ENCODE measurements at places on chromosomes 13 and 19.

GRCh38 chr19:36404498-36404897, 13.9 kb downstream of the ZFP82 start:
- no peak for DNase-seq

GRCh38 chr13:67221630-67222226, 8.4 kb downstream of the PCDH9 start:
- no peak for DNase-seq

DNA sequence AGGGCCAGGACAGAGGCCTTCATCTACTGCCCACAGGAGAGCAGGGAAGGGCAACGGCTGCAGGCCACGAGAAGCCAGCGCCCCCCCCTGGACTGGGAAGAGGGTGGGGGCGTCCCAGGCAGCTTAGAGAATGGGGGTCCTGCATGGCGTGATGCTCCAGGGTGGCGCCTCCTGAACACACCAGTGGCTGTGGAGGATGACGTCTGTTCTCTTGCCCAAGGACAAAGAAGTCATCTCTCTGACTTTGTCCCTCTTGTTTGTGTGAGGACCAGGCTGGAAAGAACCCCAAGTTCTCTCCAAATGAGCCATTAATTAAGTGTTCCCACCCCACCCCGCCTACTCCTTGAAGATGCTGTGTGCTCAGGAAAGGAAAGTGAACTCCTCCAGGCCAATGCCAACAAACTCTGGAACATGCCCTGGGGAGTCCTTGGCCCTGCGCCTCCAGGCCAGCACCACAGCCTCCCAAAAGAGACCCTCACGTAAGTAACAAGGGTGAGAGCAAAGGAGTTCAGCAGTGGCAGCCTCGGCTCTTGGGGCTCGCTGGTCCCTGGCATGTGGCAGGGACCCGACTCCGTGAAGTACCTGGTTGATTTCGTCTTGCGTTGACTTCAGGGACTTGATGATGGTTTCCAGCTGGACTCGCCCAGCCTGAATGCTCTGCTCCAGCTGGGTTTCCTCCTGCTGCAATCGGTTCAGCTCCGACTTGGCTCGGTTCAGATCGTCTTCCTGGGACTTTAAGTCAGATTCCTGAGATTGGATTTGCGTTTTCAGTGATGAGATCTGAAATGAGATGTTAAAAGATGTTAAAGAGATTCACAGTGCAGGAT, 68.4 kb downstream of the EPS15L1 start:
- no peak for DNase-seq

- no peak for DNase-seq
These were observed 41.2 kb downstream of the USP12 start for GRCh38 chr13:27130223-27130978.
